ENCODE measurements at places on chromosomes 16 and 17.

GRCh38 chr17:72145562-72145961, 24.7 kb downstream of the SOX9 start:
- no peak for DNase-seq

GRCh38 chr16:66599726-66600125, 4.8 kb upstream of the CMTM3 start:
- no peak for DNase-seq

DNA sequence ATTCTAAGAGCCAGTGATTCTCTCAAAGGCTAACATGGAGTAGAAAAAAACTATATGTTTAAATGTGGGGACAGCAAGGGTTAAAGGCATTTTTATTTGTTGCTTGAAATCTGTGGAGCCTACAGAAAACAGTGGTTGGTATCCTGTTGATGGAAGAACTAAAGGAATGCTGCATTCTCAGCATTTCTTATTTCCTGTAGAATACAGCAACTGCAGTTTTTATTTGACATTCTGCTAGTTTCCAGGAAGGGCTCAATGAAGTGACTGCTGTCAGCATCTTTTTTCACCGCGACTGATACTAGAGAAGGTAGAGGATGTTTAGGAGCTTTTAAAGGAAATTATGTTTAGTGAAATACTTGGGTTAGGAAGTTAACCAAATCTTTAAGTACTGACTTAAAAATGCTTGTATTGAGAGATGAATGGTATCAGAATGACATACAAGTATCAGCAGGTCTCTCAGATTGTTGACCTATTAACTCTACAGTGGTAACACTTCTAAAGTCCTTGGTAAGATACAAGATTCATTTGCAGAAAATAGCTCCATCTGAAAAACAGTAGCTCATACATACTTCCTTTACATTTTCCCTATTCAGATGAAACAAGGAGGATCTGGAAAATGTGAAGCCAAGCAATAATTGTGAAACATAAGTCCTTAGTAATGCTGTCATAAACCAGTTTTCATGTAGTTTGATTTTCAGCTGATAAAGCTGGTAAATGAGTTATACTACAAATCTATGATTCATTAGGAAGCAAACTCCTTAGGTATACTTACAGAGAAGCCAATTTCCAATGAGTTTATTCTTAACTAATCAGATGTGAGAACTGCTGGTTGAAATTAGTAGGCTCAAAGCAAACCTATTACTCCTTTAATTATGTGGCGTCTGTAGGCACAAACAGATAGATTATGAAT, 15.2 kb downstream of the CLTC start:
- DNase-seq, result no peak

GRCh38 chr16:28486266-28486665, 5.6 kb downstream of the CLN3 start:
- no peak for DNase-seq

DNA sequence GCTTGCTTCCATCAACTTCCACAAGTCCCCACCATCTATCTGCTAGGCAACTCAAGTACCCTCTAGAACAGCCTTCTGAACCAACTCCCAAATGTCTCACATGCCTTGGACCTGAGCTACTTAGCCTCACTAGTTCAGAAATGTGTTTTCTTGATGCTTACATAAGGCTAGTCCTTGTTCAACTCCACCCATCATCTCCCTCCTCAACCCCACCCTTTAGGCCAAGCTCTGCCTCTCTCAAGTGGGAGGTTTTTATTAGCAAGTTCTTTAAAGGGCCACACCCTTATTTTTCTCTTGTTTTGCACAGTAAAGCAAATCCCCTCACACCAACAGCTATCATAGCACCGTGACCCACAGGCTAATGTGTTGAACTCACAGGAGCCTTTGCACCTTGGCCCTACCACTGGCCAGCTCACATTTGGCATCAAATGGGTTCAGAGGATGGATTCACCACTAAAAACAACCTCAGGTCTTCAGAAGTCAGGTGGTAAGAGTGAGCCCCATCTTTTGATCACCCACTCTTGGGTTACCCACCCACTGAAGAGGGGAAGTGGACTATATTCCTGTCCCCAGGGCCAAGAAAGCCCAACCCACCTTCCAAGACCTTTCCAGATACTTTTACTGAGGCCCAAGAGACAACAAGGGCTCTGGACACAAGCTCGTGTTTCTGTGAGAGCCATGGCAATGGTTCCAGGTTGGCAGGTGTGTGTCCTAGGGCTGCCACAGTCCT, 12.2 kb downstream of the PIK3R5 start:
- no peak for DNase-seq

GRCh38 chr17:48732688-48733629, 4.4 kb upstream of the HOXB13 start:
- DNase-seq, result no peak

GRCh38 chr16:5428932-5429331, 331.3 kb upstream of the EEF2KMT start:
- DNase-seq, result no peak

DNA sequence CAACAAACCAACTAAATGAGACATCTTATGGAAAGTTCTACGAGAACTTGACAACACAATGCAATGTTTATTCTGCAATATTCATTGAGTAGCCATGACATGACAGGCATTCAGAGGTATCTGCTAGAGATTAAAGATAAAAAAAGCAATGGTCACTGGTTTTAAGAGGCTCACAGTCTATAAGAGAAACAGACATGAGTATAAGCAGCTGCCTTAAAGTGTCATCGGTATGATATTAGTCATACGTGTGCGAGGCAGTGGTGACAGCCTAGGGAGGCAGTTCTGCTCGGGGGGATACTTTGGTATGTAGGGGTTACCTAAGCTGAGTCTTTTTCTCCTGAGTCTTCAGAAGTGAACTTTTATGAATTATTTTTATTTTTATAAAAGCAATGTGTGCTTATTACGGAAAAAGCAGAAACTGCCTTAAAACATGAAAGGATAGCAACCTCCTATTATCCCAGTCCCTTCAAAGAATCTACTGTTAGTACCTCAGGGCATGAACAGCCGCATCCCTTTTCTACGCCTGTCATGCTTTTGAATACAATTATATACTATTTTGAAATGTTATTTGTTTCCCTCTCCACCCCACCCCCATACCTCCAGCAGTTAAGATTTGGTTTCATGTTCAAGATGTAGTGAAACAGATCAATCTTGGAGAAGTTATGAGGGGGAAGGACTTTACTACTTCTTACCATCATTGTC, 7.7 kb downstream of the ST6GALNAC1 start:
- no peak for DNase-seq

GRCh38 chr17:73394512-73395450, 83.0 kb upstream of the CDC42EP4 start:
- DNase-seq, result no peak

GRCh38 chr17:41096055-41096454, 1.9 kb downstream of the KRTAP4-8 start:
- no peak for DNase-seq

DNA sequence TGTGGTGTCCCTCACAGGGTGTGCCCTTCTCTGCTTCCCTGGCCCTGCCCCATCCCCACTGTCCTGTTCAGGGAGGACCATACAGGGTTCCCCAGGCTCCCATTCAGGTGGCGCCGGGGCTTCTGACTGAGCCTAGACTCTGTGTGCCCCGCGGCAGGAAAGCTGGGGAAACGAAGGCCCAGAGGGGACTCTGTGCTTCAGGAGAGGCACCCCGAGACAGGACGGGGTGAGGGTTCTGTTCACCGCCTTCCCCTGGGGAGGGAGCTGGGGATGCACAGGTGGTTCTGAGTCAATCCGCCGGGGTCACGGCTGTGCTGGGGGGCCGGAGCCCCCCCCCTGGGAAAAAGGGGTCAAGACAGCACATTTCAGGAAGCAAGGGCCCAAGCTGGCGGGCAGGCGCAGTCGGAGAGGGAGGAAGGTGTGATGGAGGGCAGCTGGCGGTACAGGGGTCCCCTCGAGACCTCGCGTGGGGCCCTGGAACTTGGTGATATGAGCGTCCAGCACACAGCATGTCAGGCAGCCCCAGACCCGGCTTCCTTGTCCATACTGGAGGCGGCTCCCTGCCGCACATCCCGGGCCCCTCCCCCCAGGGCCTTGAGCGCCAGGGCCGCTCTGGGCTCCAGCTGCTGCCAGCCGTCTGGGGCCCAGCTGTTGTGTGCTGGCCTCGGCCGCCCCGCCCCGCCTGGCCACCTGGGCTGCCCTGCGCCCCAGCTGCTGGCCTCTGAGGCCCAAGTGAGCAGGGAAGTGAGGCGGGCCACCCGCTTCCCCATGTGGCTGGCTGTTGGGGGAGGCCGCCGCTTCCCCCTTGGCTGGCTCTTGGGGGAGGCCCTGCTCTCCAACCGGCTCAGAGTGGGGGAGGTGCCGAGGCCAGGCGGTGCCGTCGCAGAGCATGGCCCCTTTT, 5.6 kb upstream of the NOTUM start:
- DNase-seq, result no peak

DNA sequence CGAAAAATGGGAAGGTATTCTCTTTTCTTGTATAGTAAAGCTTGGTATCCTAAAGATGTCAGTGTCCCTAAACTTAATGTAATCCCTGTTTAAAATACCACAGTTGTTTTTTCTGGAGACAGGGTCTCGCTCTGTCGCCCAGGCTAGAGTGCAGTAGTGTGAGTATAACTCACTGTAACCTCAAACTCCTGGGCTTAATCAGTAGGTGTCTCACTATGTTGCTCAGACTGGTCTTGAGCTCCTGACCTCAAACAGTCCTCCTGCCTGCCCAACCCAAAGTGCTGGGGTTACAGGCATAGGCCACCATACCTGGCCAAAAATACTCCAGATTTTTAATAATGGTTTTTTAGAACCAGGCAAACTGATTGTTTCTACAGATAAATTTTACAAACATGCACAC, 8.2 kb downstream of the DCAF7 start:
- no peak for DNase-seq

GRCh38 chr16:54817940-54818574, 112.6 kb upstream of the IRX5 start:
- DNase-seq, result no peak

GRCh38 chr16:14548933-14549788, 80.9 kb downstream of the PARN start:
- DNase-seq, result no peak

DNA sequence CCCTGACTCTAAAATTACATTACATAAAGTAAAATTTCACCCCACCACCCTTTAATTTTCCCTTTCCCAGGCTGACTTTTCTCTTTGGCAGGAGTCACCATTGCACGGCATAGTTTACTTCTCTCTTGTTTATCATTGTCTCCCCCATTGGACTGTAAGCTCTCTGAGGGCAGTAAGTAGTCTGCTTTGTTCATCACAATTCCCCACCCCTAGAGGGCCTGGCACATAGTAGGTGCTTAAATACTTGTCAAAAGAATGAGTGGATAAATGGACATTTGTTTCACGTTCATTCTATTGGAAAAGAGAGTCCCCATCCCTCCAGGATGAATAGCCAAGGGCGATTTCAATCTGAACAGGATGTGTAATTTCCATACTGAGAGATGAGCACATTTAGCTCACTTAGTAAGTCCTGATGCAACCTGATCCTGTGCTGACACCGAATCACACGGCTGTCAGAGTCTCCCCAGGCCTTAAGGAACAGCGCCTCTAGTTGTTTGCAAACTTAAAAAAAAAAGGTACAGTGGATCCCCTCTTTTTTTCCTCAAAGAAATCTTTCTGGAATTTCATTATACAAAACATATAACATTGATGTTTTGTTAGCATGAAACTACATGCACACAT, 54.0 kb downstream of the AKAP1 start:
- no peak for DNase-seq

- no peak for DNase-seq
Measured at GRCh38 chr16:58212824-58213655, 15.1 kb upstream of the CSNK2A2 start.

- no peak for DNase-seq
Measured at GRCh38 chr16:88606148-88606757, 32.1 kb upstream of the IL17C start.

- DNase-seq, result no peak
Measured at GRCh38 chr17:71438631-71439146, 682.1 kb upstream of the SOX9 start.

DNA sequence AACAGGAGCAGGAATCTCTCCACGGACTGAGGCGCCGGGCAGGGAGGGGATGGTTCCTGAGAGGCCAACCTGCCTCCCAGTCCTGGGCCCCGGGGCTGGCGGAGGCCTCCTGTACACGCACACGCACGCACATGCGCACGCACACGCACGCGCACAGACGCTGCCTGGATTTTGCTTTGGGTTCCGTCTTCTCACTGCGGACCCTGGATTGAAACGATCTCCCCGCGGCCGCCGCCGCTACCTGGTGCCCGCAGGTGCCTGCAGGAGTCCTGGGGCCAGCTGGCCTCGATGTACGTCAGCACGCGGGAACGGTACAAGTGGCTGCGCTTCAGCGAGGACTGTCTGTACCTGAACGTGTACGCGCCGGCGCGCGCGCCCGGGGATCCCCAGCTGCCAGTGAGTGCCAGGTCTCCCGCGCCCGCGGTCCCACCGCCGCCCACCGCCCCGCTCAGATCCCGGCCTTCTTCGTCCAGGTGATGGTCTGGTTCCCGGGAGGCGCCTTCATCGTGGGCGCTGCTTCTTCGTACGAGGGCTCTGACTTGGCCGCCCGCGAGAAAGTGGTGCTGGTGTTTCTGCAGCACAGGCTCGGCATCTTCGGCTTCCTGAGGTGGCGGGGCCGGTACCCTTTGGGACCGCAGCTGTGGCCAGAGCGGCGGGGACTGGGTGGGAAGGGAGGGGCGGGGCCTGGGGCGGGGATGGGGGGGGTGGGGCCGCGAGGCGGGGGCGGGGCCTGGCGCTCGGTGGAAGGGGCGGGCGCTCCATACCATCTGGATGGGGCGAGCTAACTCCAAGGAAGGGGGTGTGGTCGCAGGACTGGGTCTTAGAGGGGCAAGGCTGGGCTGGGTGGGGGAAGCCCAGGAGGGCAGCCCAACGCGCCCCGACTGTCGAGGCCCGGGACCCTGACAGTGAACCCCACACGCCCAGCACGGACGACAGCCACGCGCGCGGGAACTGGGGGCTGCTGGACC, 12.3 kb downstream of the CES4A start:
- peak; percentile 52 for DNase-seq

DNA sequence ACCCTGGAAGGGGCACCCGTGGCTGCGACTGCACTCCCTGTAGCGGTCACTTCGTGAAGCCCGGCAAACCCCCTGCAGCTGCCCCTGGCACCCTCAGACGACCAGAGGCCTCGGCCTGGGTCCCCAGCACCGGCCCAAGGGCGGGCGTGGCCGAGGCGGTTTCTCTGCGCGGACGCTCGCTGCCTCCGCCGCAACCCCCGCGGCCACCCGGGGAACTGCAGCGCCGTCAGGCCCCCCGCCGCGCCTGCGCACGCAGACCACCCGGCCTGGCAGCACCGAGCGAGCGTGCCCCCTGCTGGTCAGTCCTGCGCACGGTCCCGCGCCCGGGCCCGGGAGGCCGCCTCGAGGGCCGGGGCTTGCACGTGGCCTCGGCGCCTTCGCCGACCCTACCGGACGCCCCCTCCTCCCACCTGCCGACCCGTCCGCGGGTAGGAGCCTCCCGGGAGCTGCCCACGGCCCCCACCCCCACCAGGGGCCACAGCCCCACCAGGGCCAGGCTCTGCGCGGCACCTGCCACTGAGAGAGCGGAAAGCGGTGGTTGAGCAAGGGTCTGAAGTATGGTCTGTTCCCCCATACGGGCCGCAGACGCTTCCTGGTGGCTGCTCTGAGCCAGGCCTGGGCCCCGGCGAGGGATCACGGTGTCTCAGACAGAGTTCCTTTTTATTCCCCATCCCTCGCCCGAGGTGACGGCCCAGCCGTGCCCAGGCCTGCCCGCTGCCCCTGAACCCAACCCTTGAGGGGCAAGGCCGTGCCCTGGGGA, 11.5 kb upstream of the HS3ST6 start:
- peak; percentile 92 for DNase-seq

- DNase-seq, result no peak
Measured at GRCh38 chr17:55710829-55711496, 11.7 kb downstream of the TMEM100 start.

GRCh38 chr16:73887911-73888310, 408.7 kb upstream of the PSMD7 start:
- no peak for DNase-seq

GRCh38 chr17:8494506-8495111, 58.9 kb downstream of the NDEL1 start:
- no peak for DNase-seq

Data from activated CD4-positive, alpha-beta T cell treated with anti-CD3 and anti-CD28 coated beads, Interleukin-2, amount 50 U/mL, for 1 hour (primary cell).